ENCODE measurements at places on chromosomes 13 and 19.
A peak's percentile ranks its signal among the peaks of the same experiment; 100 is the strongest.

DNA sequence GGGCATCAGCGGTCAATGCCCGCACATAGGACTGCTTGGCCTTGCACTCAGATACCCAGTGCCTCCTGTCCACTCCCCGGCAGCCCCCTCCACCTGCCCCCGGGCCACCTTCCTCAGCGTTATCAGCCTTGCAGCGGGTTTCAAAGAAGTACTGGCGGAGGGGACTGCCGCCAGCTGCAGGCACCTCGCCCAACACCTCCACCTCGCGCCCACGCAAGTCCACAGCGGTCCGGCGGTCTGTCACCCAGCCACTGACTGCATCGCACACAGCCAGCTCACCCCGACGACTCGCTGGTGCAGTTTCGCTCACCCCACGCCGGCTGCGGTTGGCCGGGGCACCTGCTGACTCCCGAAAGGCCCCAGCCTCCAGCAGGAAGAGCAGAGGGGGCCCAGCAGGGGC, 3.2 kb downstream of the NTF4 start:
- no peak for DNase-seq

DNA sequence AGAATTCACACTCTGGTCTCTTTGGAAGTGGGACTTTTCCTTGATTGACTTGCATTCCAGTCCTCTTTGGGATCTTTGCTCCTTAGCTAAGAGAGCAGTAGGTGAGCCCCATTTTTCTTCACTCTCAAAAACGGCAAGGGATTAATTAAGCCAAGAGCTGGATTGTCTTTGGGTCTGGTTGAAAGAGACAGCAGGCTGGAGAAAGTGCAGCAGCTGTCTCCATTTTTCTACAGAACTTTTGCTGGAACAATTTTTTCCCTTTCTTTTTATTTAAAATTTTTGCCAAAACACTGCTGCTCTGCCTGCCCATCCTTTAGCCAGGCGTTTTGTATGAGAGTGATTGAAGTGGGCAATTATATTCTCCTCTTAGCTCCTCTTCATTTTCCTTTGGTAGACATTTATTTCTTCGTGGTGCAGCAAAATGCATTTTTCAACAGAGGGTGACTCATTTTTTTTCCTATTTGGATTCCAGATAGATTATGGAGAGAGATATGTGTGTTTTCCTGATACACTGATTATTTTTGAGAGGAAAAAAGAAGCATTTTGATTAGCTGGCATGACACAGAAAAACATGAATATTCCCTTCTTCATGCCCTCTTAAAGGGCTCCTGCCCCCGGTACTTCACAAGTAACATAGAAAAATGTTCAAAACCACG, 371.2 kb upstream of the NBEA start:
- no peak for DNase-seq

DNA sequence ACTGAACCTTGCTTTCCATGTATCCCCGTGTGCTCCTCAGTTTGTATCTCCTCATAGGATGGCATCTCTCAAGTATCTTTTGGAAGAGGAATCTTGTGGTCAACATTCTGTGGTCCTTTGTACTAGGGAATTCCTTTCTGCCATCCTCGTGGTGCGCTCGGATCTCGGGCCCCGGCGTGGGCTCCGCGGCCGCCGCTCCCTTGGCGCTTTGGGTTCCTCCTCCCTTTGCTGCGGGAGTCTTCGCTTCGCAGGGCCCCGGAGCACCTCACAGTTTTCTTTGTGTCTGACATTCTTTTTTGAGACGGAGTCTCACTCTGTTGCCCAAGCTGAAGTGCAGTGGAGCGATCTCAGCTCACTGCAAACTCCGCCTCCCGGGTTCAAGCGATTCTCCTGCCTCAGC, 264.7 kb downstream of the IRS2 start:
- no peak for DNase-seq

DNA sequence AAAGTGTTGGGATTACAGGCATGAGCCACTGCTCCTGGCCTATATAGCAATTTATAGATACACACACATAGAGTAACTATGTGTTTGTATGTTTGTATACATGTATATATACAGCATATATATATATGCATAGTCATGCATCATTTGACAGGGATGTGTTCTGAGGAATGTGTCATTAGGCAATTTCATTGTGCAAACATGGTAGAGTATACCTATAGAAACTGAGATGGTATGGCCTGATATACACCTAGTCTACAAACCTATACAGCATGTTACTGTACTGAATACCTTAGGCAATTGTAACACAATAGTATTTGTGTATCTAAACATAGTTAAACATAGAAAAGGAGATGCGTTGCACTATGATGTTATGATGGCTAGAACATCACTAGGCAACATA, 53.0 kb upstream of the PCCA start:
- no peak for DNase-seq

GRCh38 chr13:76769271-76769791, 116.9 kb downstream of the KCTD12 start:
- no peak for DNase-seq

- no peak for DNase-seq
Observed at GRCh38 chr13:95247852-95248251, 53.4 kb downstream of the ABCC4 start.

DNA sequence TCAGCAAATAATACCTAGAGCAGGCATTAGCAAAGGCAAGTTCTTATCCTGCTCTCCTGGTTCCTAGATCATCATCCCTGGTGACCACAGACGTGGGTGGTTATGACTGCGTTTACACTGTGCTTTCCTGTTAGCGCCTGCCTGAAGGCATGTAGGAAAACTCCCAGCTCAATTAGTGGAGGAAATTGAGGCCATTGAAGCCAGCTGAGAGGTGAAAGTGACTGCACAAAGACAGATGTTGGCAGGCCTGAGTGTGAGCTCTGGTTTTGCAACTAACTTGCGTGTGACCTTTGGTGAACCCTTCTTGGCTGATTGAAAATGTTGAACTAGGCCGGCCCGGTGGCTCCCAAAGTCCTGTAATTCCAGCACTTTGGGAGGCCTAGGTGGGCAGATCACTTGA, 17.5 kb upstream of the NWD1 start:
- DNase-seq, result no peak

DNA sequence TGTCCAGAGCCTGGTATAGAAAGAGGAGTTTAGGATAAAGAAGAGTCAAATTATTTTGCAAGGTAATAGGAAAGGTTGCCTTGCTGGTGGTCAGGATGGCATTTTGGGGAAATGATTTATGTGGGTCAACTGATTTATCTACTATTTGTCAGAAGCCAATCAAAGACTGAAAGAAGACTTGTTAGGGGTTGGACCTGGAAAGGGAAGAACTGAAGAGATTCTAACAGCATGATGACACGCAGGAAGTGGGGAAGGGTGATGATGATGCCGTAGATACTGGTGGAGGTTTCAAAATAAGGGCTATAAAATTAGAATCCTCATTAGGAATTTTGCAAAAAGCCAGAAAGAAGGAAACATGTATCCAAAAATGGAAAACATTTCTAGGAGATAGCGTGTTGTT, 60.7 kb upstream of the FGF14 start:
- no peak for DNase-seq

GRCh38 chr13:51559946-51560735, 24.1 kb upstream of the WDFY2 start:
- DNase-seq, result no peak

DNA sequence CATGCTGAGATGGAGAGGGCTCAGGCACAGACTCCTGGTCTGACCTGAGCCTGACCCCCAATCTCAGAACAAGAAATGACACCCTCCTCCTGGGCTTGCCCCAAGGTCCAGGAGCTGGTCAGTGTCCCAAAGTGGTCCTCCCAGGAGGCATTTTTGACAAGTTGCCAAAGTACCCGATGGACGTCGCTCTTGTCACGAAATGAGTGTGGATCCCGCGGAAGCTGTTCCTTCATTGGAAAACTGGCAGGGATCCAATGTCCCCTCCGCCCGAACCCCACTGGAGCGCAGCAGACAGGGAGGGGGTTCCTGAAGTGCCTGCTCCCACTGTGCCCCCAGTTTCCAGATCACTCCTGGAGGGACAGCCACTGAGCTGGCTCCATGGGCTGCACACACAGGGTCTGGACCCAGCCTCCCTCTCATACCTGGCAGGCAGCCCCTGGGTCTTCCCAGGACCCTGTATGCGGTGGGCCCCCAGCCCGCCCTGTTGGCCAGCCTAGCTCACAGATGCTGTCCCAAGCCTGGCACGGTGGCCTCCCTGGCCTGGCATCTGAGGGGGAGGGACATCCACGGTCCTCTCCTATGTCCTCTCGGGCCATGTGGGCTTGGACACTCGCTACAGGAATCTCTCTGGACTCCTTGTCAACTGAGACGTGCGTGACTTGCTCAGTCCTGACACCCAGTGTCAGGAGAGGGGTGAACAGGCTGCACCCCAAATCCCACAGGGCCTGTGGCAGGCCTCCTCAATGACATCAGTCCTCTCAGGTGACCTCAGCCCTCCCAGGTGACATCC, 12.8 kb upstream of the ZNF14 start:
- DNase-seq, result no peak

GRCh38 chr19:2391118-2391725, 31.2 kb downstream of the TMPRSS9 start:
- peak; percentile 6 for DNase-seq

DNA sequence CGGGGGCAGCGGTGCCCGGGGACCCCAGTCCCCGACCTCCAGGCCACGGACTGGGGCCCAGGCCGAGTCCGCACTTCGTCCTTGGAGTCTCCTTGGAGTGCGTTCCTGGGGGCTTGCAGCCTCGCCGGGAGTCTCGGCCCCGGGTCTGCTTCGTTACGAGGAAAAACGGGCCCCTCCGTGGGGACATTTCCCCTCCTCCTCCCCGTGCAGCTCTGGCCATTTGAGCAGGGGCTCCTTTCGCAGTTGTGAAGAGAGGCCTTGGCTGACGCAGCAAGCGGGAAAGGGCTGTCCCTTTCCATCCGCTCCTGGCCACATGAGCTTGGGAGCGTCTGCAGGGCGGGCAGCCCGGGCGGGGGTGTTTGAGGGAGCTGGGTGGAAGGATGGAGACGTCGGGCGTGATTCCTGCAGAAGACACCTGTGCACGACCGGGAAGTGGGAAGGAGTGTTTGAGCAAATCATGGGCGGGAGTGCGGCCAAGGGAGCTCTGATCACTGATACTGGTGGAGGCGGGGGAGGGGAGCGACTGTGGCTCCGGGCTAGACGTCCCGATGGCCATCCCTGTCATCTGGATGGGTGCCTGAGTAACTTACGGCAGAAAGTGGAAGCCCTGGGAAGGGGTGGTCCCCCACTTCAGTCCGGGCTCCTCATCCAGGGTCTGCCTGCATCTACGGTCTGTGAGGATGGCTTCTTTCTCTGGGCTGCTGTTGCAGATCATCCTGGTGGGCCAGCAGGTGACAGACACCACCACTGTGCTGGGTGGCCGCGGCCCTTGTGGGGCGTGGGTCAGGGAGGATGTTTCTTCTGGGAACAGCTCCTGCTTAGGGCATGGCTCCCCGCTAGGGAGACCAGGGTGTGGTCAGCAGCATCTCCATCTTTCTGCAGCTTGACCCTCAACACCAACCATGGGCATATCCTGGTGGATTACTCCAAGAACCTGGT, 736 bp downstream of the GPI start:
- DNase-seq, result no peak

DNA sequence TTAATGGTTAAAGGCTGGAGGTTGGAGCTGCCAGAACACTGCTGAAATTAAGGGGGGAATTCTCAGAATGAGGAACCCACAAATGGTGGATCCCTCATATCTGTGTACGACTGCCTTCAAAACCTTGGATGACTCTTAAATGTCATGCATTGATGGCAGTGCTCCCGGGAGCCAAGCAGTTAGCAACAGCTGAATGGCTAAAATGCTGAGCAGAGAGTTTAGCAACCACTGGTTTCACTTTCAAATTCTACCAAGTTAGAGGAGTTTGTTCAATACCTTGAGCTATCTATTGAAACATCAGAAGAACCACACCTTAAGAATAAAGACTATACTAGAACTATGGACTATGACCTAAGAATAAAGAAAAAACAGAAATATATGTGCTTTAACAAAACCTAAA, 41.4 kb downstream of the UQCRFS1 start:
- no peak for DNase-seq

DNA sequence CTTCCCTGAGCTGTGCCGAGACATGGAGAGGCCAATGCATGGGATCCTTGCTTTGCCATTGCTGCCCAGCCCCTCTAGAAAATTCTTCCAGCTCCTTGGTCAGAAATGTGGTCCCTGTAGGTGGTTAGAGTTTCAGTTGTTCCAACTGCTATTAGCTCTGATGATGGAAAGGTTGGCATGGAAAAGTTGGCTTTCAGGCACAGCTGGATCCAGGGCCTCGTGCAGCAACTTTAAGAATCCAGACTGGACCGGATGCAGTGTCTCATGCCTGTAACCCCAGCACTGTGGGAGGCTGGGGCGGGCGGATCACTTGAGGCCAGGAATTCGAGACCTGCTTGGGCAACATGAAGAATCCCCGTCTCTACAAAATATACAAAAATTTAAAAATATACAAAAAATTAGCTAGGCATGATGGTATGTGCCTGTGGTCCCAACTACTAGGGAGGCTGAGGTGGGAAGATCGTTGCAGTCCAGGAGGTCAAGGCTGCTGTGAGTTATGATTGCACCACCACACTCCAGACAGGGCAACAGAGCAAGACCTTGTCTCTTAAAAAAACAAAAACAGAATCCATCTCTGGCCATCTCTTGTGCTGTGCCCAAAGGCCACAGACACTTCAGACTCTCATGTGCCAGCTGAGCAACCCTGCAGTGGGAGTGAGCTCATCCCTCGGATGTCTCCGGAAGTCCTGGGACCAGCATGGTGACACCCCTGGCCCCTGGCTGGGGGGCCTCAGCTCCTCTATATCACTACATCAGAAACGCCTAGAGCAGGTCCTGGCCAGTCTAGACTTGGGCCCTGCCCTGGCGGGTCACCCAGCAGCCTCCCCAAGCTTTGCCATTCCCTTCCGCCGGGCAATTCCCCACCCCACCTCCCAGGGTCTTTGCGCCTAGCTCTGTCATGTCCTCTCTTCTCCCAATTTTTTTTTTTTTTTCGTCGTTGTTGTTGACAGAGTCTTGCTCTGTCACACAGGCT, 16.8 kb downstream of the MEX3D start:
- DNase-seq, result no peak

- no peak for DNase-seq
Observed at GRCh38 chr19:51071095-51071405, 6.2 kb upstream of the KLK13 start.
